ENCODE measurements at places on chromosomes 2 and 18. TPM values are rescaled to one million over a fixed set of nuclear protein-coding genes. Genes with fewer than 3 reads are reported as not detected.

Gene PASK
- total RNA-seq = 62.7 TPM

Gene FZD7
- 0.20 TPM for total RNA-seq

Gene FAM124B
- not detected for total RNA-seq

Gene TRIM43
- total RNA-seq = not detected

Gene TCF7L1
- 0.29 TPM for total RNA-seq

Gene BOLL
- not detected for total RNA-seq

Gene TNFAIP6
- not detected for total RNA-seq

Gene ZFAND2B
- 35.3 TPM for total RNA-seq

Gene SS18
- total RNA-seq = 56.7 TPM

Gene EML6
- total RNA-seq = 0.28 TPM

Gene DSG1
- not detected for total RNA-seq

Gene ANO7
- total RNA-seq = 0.60 TPM

Gene CCL20
- total RNA-seq = 23.1 TPM

Gene ASXL3
- total RNA-seq = not detected

Gene SERPINB10
- not detected for total RNA-seq

Gene LAMA1
- 0.05 TPM for total RNA-seq

DNA sequence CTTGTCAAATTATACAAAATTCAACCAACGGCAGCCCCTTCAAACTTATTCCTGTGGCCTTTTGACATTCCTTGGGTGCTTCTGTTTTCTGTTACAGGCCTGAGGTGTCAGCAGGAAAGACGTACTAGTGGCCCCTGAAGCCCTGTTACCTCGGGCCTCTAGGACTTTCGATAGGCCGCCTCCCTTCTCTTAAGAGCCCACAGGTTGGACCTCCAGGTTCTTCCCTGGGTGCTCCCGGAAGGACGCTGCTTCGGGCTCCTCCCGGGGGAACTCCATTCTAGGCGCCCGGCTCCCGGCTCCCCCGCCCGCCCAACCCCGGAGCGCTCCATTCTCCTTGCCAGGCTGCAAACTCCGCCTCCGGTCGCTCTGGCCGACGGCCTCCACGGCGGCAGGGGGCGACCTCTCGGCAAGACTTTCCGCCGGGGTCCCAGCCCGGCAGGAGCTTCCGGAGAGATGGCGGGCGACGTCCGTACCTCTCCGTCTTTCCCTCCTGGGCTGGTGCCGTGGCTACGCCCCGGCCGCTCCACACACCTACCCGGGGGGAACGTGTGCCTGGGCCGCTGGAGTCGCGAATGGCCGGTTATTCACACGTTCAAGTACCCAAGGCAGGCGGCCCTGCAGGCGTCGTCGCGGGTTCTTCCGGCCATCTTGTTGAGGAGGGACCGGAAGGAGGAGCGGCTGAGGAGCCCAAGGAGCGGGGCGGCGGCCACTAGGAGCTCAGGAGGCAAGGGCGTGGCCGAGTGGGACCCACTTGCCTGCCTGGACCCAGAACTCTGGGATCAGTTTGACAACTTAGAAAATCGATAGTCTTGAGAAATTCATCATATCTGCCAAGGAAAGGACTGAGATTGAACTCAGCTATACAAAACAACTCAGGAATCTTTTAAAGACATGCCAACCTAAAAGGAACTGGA, 27.5 kb downstream of the BOLA3 start:
- DNase-seq = peak; percentile 77

DNA sequence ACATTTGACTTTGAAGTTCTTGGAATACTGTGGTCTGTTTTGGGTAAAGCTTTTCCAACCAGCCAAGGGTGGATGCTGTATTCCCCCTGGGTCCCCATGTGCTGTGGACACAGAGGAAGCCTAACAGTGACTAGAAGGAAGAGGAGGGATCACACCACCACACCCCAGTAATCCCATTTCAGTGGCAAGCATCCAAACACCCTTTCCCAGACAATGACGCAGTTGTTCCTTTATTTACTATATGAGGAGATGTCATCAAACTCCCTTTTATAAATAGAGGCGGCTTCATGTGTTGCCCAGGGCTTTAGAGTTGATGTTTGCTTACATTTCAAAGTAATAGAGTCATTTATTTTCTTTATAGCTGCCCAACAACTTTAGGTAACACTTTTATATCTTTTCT, 959.4 kb upstream of the GYPC start:
- no peak for DNase-seq

GRCh38 chr18:53093636-53094035, 753.6 kb downstream of the DCC start:
- no peak for DNase-seq

DNA sequence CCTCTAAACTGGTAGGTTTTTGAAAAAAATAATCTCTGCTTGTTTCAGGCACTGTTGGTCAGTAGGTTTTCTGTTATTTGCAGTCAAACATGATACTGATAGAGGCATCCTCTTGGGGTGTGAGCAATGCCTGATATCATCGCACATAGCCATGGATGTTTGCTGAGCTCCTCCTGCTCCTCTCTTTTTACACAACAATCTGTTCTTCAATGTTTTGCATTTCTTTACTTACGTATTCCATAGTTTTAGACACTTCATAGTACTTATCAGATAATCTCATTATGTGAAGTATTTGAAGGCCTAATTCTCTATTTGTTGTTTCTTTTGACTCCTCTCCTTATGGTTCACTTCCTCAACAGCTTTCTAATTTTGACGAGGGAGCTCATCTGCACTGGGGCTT, 23.0 kb upstream of the HS6ST1 start:
- DNase-seq = no peak

DNA sequence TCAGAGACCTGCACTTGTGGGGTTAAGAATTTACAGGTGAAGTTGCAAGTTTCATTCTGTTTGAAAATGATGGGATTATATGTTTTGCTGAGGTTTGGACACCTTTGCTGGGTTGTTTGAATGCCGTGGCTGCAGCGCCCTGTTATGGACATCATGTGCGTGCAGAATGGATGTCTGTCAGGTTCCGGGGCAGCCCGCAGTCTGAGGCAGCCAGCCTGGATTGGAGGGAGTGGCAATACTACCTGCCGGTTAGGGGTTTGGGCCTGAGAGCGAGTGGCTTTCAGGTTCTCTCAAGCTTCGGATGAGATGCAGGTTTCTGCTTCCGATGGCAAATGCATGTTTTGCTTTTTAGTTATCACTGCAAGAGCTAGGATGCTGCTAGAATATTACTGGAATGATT, 1.1 kb downstream of the CASP8 start:
- DNase-seq = peak; percentile 30

DNA sequence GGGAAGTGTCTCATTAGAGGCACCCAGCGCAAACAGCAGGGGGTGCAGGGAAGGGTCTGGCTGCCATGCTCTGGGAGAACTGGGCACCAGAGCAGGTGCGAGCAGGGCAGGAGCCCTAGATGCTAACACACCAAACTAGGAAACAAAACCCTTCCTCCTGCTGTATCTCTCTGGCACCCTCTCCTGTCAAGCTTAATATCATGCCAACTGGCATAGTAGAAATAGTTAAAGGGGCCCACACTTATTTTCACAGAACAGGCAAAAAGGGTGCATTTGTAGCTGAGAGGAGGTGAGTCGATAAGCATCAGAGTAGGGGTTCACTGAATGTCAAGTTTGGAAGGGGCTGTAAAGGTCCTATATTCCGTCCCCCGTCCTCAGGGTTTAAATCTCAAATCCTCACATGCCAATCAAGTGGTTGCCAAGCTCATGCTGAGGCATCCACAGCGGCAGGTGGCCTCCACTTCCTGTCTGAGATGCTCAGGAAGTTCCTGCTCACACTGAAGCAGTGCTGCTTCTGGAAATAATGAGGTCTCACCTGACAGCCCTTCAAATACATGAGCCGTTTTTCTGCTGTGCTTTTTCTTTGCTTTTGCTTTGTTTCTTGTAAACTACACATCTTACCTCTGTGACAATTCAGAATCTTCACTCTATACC, 14.9 kb upstream of the ACKR3 start:
- DNase-seq = no peak

- no peak for DNase-seq
Measured at GRCh38 chr2:129764376-129765325, 214.8 kb upstream of the RAB6C start.

DNA sequence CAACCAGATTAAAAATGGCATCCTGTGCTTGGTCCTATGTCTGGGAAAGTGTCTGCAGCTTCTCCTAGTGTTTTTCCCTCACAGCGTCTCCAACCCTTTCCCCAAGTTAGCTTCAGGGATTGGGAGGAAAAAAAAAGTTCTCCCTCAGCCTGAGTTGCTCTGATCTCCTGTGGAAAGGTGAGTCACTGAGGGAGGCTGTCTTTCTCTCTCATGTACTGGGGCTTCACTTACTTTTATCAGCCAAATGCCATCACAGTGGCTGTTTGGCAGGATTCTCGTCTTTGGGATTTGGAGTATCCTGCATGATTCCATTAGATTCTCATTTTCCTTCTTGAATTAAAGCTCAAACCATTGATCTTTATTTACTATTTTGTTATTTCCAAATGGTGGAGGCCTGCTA, 18.1 kb downstream of the GTF2A1L start:
- no peak for DNase-seq

- DNase-seq = no peak
Measured at GRCh38 chr2:75518638-75519465, 41.9 kb downstream of the EVA1A start.

DNA sequence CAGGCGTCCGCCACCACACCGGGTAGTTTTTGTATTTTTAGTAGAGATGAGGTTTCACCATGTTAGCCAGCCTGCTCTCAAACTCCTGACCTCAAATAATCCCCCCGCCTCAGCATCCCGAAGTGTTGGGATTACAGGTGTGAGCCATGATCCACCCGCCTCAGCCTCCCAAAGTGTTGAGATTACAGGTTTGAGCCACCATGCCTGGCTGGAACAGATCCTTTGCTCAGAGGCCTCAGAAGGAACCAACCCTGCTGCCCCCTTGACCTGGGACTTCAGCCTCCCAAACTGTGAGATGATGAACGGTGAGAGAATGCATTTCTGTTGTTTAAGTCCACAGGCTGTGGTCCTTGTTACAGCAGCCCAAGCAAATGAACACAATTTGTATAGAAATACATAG, 67.0 kb downstream of the NCAPH start:
- no peak for DNase-seq

DNA sequence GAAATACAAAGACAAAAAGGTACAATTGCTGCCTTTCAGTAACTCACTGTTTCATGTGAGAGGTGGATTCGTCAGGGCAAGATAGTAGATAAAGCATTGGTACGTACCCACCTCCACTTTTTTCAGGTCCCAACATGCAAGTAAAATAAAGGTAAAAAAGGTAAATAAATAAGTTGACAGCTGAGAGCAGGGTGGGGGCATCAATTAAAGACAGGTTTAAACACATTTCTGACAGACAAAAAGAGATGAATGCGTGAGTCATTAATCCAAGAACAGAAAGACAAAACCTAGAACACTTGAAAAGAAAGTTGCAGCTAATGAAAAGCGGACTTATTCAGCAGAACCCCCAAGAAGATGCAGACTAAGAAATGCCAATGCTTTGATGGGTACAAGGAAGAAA, 979.6 kb upstream of the CDH2 start:
- DNase-seq = no peak

DNA sequence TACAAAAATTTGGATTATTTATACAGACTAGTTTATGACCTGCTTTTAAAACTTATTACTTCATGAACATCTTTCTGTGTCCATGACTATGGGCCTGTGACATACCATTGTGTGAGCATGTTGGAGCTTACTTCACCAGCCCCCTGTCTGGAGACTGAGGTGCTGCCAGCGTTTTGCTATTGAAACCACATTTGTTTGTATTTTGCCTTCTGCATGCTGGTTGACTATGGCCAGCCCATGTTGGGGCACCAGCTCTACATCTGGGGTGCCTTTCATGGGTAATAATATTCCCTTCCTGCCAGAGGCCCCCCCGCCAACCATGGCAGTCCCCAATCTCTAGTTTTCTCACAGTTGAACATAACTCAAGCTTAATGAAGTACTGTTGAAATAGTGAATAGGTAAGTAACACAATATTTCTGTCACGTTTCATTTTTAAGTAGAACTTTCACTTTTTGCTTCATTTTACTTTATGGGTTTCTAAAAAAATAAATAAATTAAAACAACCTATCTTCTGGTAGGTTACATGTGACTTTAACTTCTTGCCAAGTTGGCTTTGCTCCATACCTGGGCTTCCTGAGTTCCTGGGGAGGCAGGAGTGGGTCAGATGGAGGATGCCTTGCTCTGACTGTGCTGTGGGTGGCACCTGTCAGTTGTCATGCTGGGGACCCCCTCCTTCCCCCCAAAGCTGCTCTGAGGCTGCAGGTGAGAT, 63.9 kb downstream of the DGKD start:
- no peak for DNase-seq

- DNase-seq = no peak
Measured at GRCh38 chr2:137172162-137172561, 406.8 kb downstream of the THSD7B start.

- no peak for DNase-seq
Measured at GRCh38 chr2:8391584-8391983, 290.3 kb upstream of the ID2 start.

- DNase-seq = no peak
Measured at GRCh38 chr2:204089105-204089504, 152.5 kb downstream of the ICOS start.

GRCh38 chr2:40168032-40168431, 283.9 kb downstream of the SLC8A1 start:
- DNase-seq = no peak

DNA sequence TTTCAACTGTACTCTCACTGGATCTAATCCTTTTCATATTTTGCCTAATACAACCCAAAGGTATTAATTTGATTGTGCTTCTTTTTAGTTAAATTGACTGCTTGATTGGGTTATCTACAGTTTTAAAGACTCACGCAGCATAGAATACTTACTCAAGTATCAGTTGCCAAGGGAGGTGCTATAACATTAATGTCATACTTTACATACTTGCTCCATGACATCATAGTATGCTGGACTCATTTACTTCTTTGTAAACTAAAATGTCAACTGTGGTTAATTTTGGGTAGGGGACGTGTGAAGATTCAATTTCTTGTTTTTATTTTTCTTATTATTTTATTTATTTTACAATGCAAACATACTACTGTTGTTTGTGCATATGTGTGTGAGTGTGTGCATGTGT, 716.2 kb upstream of the VRK2 start:
- DNase-seq = no peak

GRCh38 chr2:68943581-68944568, 8.8 kb downstream of the GKN2 start:
- DNase-seq = peak; percentile 34

GRCh38 chr2:64166637-64167420, 22.6 kb upstream of the PELI1 start:
- no peak for DNase-seq

DNA sequence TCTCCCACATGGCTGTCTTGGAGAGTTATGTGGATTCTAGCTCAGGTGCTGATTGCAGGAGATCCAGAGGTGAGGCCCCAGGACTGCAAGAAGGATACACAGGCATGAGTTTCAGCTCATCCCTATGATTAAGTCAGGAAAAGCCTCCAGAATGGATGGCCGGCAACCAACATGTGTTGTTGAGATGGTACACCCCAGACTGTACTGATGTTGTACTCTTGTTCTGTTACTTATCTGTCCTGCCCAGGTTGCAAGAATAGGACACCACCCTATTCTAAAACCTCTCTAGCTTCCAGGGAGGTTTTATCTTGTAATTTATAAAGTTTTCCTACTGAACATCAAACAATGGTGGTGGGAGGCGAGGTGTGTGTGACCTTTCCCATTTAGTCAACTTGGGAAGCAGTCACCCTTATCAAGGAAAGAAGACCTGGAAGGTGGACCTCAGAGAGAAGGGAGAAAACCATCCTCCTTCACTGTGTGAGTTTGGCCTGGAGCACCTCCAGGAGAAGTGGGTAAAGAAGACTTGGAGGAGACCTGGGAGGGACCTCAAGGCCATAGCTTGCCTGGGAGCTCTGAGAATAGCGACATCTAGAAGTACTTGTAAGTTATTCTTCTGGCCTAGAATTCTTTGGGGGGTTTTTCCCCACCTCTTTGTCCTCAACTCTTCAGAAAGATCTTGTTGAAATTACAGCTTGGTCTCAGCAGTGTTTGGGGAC, 8.6 kb downstream of the FAM124B start:
- no peak for DNase-seq
